Activated CD4-positive, alpha-beta T cell treated with anti-CD3 and anti-CD28 coated beads for 4 hours (primary cell): ENCODE measurements at places on chromosomes 2 and 18.
A peak's percentile ranks its signal among the peaks of the same experiment; 100 is the strongest.

GRCh38 chr2:235925250-235925919, 242.8 kb downstream of the GBX2 start:
- DNase-seq: no peak

GRCh38 chr2:18630941-18631340, 41.6 kb upstream of the NT5C1B start:
- DNase-seq: no peak

- no peak for DNase-seq
Measured at GRCh38 chr18:2217356-2217755, 353.9 kb downstream of the METTL4 start.

GRCh38 chr2:96923810-96924774, 54.2 kb upstream of the SEMA4C start:
- peak; percentile 14 for DNase-seq

DNA sequence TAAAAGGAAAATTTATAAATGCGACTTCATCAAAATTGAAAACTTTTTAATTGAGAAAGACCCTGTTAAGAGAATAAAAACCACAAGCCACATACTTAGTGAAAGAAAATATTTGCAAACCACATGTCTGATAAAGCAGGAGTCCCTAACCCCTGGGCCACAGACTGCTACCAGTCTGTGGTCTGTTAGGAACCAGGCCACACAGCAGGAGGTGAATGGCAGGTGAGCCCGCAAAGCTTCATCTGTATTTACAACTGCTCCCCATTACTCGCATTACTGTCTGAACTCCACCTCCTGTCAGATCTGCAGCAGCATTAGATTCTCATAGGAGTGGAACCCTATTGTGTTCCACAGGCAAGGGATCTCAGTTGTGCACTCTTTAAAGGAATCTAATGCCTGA, 95.5 kb upstream of the CRACDL start:
- no peak for DNase-seq

- DNase-seq: no peak
Measured at GRCh38 chr18:7482342-7482741, 84.8 kb upstream of the PTPRM start.

DNA sequence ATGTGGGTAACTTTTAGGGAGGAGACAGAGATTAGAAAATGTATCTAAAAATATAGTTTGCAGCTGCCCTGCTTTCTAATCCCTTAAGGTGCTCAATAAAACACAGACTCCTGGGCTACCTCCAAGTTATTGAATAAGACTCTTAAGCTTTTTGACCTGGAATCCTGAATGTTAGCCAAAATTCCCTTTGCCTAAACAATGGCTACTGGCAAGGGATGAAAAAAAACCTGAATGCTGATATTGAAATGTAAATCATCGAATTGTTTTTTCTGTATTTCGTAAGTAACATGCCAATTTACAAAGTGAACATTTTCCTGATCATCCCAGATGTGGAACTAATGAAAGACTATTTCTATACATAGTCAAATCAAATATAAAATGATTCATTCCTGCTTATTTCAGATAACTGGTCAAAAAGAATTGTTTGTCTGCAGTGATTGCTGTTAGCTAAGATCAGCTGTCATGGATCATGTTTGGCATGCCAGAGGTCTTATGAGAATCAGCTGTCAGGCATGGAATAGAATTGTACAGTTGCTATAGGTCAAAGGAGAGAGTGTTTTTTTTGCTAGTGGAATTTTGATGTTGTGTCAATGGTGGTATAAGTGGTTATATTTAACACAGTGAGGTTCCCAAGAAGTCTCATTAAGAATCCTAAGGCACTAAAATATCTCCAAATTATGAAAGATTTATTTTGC, 363.6 kb upstream of the CWC22 start:
- DNase-seq: no peak

GRCh38 chr18:73365018-73365417, 497.2 kb upstream of the NETO1 start:
- DNase-seq: no peak

DNA sequence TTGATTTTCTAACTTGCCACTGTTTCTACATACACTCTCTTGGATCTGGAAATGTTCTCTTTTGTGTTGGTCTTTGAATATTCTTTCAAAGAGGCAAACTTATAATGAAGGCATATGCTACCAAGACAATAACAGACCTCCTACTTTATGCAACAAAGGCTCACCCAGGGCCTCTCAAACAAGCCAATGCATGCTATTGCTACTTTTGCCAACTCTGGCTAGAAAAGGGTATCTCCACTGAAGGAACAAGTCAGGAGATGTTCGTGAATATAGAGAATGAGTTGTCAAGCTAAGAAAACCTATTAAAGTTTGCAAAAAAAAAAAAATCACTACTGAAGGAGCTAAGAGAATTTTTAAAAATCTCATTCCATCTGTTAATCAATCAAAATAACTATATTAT, 15.9 kb upstream of the DSG2 start:
- DNase-seq: no peak

DNA sequence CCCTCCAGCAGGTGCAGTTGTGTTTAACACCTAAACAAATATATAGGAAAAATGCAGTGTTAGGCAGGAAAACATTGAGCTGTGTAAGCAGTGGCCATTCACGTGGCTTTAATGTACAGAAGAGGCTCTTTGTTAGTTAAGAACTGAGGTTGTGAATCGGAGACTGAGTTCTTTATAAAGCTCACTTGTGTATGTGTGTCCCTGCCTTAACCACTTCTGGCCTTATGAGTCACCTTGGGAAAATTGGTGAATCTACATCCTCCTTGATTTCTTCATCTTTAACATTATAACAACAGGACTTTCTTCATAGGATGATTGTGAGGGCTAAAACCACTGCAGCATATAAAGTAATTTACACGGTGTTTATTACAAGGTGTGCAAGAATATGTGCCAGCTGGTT, 188.4 kb upstream of the TPO start:
- no peak for DNase-seq

DNA sequence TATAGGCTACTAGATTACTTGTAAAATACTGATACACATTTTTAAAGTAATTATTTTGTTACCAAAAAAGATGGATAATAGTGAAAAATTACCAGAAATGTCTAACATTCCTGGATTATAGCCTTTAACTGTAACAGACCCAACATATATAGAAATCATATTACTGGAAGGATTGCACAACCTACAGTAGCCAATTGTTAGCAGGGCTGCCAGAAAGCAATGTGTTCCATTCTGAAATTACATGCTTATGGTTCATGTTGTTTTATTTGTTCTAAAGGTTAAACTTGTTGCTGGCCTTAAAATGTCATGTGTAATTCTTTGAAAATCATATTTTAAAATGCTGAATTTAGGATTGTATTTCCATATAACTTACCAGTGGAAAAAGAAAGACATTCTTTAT, 793.6 kb upstream of the ACVR2A start:
- DNase-seq: no peak

DNA sequence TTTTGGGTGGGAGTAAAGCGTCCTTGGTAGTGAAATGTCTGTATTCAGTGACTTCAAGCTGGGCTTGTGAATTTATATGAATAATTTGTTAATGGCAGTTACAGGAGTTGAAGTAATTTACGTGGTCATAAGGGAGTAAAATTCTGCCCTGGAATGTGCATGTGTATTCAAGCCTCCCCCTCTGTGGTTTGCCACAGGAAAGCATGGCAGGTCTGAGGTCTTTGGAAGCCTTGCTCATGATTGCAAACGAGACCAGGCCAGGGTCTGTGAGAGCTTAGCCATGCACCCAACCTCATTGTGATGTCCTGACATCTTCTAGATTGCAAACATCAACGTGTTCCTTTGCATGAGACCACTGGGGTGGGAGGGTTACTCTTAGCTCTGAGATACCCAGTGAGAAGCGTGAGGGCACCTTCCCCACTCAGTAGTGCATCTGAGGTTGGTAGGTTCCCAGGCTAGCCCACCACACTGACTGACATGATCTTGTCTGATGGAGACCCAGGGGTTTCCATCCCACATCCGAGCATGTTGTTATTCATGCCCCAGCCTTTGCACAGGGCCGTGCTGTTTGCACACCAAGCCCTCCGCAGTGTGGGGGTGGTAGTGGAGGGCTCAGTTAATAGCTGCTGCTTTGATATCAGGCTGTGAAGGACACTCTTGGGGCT, 216.5 kb downstream of the KLHL29 start:
- no peak for DNase-seq

- DNase-seq: no peak
Measured at GRCh38 chr2:239802185-239802649, 222.9 kb downstream of the NDUFA10 start.

- no peak for DNase-seq
Measured at GRCh38 chr2:7436096-7436906, 519.1 kb downstream of the RNF144A start.

DNA sequence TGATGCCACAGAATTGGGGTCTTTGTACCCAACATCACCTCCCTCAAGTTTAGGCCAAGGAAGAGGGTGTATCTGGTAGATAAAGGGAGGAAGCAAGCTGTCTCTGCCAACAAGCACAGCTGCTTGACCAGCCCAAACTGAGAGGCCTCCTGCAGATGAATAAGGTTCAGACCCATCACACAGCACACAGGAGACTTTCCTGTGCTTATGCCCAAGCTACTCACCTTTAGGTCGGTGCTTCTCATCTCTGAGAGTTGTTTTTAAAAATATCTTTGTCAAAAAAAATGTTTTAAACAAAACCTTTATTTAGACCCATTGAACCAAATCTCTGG, 24.7 kb upstream of the SP3 start:
- no peak for DNase-seq

GRCh38 chr18:37554399-37554787, 11.2 kb downstream of the CELF4 start:
- no peak for DNase-seq

DNA sequence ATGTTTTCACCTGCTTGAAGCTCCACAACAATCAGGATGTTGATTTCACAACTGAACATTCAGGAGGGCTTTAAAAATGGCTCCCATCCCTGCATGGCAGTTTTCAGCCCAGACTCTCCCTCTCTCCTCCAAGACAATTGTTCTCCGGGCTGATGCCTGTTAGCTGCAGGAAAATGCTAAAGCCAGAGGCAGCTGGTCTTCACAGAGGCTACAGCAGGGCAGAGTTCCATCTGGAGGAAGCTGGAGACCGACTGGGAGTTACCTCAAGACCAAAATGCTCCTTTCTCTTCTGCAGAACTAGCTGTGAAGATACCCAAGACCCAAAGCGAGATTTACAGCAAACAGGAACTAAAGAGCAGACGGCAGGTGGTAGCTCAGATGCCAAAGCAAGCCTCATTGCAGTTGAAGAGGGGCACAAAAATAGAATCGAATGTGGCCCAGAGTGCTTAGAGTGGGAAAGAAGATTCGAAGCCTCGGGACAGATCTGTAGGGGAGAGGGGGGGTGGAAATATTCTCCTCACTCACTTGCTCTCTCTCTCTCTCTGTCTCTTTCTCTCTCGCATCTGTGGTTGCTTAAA, 423.6 kb downstream of the ZNF521 start:
- DNase-seq: no peak

GRCh38 chr2:100068395-100068794, 74.0 kb downstream of the AFF3 start:
- no peak for DNase-seq

GRCh38 chr2:145748927-145749326, 1229.0 kb upstream of the ZEB2 start:
- DNase-seq: no peak

GRCh38 chr2:46286715-46287114, 10.5 kb upstream of the EPAS1 start:
- DNase-seq: no peak

GRCh38 chr18:63562284-63562683, 20.1 kb downstream of the SERPINB12 start:
- no peak for DNase-seq

GRCh38 chr18:8858888-8859511, 153.6 kb downstream of the MTCL1 start:
- DNase-seq: no peak

DNA sequence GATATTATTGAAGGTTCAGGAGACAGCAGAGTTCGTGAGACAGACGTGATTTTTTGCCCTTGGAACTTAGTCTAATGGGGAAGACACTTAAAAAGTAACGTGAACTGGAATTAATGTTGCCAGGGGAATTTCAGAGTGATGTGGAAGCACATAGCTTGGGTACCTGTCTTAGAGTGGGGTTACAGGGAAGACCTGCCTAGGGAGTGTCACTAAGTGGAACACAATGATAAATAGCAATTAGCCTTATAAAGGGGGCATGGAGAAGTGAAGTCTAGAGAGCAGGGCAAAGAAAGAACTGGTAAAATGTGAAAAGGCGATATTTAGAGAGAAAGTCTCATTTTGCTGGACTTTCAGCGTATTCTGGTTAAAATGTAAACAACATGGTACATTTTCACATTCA, 306.0 kb upstream of the TCF4 start:
- no peak for DNase-seq

GRCh38 chr2:38586931-38587330, 15.8 kb downstream of the HNRNPLL start:
- no peak for DNase-seq

GRCh38 chr2:5722236-5722635, 30.1 kb downstream of the SOX11 start:
- no peak for DNase-seq
